RPMI7951 (cell line): ENCODE measurements at places on chromosomes 6 and 20. TPM values are rescaled to one million over a fixed set of nuclear protein-coding genes. Genes with fewer than 3 reads are reported as not detected.

Gene ARMC2
- total RNA-seq: 0.78 and 1.2 TPM in 2 replicates

Gene RIOK1
- 11.9 and 15.5 TPM in 2 replicates for total RNA-seq

Gene KLHDC3
- 69.3 and 89.0 TPM in 2 replicates for total RNA-seq

Gene TPBG
- total RNA-seq: 65.2 and 68.2 TPM in 2 replicates

Gene TLDC2
- 0.39 TPM in 1 of 2 replicates, not detected in the other for total RNA-seq

Gene FHL5
- not detected in 2 replicates for total RNA-seq

Gene GPSM3
- total RNA-seq: 4.1 and 5.8 TPM in 2 replicates

Gene FAM83D
- 125 and 148 TPM in 2 replicates for total RNA-seq

Gene TRIM10
- not detected in 2 replicates for total RNA-seq

Gene SNX9
- 31.9 and 36.8 TPM in 2 replicates for total RNA-seq

Gene NMBR
- not detected in 2 replicates for total RNA-seq

Gene TEAD3
- total RNA-seq: 5.6 and 6.1 TPM in 2 replicates

Gene SFT2D1
- 62.3 and 73.1 TPM in 2 replicates for total RNA-seq

Gene GID8
- 25.4 and 29.4 TPM in 2 replicates for total RNA-seq

Gene HTR1E
- not detected in 2 replicates for total RNA-seq

Gene APMAP
- 214 and 236 TPM in 2 replicates for total RNA-seq

Gene TCF15
- 0.24 TPM in 1 of 2 replicates, not detected in the other for total RNA-seq

Gene CDH4
- total RNA-seq: 0.12 and 0.29 TPM in 2 replicates
